ENCODE measurements at places on chromosomes 13 and 19. TPM values are rescaled to one million over a fixed set of nuclear protein-coding genes. Genes with fewer than 3 reads are reported as not detected.

DNA sequence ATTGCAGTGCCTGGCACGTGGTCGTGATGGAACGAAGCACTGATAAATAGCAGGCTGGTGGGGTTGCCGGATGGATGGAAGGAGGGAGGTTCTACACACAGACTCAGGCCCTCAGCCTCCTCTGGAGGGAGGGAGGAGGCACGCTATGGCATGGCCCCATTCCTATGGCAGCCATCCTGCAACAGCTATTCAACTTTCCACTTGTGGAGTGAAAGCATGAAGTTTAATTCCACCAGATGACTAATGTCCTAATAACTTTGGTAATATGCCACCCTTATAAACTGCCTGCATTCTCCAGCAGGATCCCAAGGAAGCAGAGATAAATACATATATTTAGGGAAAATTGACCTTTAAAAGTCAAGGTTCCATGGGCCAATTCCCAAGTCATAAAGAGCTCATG, 92.4 kb downstream of the KL start:
- H3K36me3 ChIP-seq: no peaks in the 10 kb centered on the region
- H3K27me3 ChIP-seq: no peaks in the 10 kb centered on the region
- peaks cover 27% of the 10 kb centered on the region for H3K4me1 ChIP-seq
- no peak overlapping the region for H3K4me3 ChIP-seq
- H3K27ac ChIP-seq: no peak overlapping the region

GRCh38 chr19:4174895-4175668, 7.3 kb downstream of the SIRT6 start:
- no peak overlapping the region for H3K27ac ChIP-seq
- no peaks in the 10 kb centered on the region for H3K27me3 ChIP-seq
- no peaks in the 10 kb centered on the region for H3K4me1 ChIP-seq

- H3K4me1 ChIP-seq: no peaks in the 10 kb centered on the region
- no peaks in the 10 kb centered on the region for H3K27me3 ChIP-seq
- no peaks in the 10 kb centered on the region for H3K36me3 ChIP-seq
Measured at GRCh38 chr13:81138353-81138980, 797.5 kb upstream of the SPRY2 start.

GRCh38 chr13:103277959-103278694, 211.9 kb upstream of the SLC10A2 start:
- no peak for DNase-seq
- no peak overlapping the region for H3K27ac ChIP-seq
- no peaks in the 10 kb centered on the region for H3K4me1 ChIP-seq
- H3K36me3 ChIP-seq: no peaks in the 10 kb centered on the region

GRCh38 chr13:21015284-21015683, 46.1 kb downstream of the LATS2 start:
- H3K27ac ChIP-seq: peak overlapping the region; percentile 50
- DNase-seq: no peak
- no peaks in the 10 kb centered on the region for H3K27me3 ChIP-seq

GRCh38 chr13:97478247-97478646, 44.3 kb downstream of the RAP2A start:
- H3K4me3 ChIP-seq: no peak overlapping the region
- H3K27ac ChIP-seq: no peak overlapping the region
- H3K27me3 ChIP-seq: no peaks in the 10 kb centered on the region
- H3K4me1 ChIP-seq: no peaks in the 10 kb centered on the region
- no peaks in the 10 kb centered on the region for H3K36me3 ChIP-seq

DNA sequence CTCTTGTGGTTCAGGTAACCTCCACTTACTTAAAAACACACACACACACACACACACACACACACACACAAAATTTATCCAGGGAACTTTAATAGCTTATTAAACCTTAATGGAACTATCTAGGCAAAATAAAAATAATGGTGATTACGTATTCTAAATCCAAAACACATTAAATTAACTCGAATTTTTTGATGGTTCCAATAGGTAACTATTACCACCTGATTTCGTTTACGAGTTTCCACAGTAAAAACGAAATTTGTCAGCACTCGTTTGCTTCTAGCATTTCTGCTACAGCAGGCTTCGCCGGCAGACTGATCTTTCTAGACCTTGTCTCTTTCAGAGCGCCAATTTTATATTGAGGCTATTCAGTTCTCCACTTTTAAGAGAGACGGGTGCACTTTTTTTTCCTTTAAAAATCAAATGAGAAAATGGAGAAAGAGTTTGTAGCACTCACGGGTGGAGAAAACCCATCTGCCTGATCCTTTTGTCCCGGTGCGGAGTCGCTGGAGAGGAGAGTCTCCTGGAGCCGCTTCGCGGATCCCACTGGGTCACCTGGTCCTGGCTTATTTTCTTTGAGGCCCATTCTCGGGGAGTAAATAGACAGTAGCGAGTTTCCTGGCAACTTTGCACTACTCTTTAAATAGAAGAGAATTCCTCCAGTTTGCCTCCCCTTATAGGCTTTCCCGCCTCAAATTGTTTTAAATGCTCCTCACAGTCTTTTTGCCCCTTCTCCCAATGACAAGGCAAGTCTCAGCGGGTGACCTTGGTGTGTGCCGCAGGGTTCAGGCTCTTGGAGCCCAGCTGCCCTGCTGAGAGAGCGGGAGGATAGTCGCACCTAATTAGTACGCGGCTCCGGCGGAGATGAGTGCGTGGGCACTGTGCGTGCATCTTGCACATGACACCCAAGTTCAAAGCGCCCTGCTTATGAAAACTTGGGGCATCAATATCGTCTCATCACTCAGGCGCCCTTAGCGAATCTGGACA, 117.0 kb downstream of the KCNRG start:
- H3K4me1 ChIP-seq: peaks cover 1% of the 10 kb centered on the region
- H3K27me3 ChIP-seq: peaks cover 5% of the 10 kb centered on the region
- H3K4me3 ChIP-seq: peak overlapping the region; percentile 38

DNA sequence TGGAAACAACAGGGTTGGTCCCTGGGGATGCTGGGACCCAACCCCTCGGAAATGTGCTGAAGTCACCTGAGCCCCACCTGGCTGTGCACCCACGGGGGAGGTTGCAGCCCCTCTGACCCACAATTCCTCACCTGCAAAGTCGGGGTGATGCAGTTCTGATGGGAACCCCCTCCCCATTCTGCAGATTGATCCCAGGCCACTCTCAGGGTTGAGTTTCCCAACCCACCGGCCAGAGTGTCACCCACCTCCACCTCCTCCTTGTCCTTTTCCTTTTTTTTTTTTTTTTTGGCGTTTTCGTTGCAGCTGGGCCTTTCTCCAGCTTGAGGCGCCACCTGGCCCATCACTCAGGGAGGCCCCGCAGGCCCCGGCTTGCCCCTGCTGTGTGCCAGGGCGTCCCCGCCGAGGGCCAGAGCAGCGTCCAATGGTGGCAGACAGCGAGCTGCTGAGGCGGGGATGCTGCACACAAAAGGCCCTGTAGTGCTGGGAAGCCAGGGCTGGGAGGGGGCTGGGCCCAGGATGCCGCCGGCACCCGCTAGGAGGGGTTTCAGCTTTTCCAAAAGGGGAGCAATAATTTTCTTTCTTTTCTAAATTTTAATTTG, 4.6 kb downstream of the PIK3R2 start:
- peak; percentile 64 for DNase-seq
- H3K36me3 ChIP-seq: no peaks in the 10 kb centered on the region
- H3K27me3 ChIP-seq: no peaks in the 10 kb centered on the region
- H3K4me1 ChIP-seq: peaks cover 41% of the 10 kb centered on the region
- H3K27ac ChIP-seq: peak overlapping the region; percentile 42

DNA sequence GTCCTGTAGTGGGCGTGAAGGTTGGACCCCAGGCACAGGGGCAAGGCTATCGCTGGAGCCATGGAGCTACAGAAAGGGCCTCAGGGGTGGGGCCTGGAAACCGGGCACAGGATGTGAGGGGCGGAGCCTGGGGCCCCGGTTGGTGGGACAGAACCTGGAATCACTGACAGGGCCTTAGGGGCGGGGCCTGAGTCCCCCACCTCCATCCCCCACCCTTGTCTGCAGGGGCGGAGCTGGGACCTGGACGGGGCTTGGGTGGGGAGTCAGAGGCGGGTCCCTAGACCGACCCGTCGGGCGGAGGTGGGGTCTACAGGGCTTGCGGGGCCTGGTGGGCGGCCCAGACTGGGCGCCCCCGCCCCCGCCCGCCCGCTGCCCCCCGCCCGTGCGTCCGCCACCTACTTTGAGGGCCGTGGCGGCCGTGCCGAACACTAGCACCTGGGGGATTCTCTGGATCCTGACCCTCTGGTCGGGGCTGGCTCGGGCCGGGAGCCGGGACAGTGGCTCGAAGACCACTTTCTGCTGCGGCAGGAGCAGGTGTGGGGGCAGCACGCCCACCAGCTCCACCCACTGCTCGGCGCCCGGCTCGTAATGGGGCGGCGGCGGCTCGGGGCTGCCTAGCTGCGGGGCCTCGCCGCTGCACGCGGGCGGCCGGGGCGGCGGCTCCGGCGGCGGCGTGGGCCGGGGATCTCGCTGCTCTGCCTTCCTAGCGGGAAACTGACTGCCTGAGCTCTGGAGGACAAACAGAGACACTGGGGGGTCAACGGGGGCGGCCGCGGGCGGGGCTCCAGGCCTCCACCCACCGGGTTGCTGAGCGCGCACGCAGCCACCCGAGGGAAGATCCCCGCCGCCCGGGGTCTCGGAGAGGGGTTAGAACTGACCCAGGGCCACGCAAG, 26.3 kb downstream of the DCAF15 start:
- H3K27ac ChIP-seq: peak overlapping the region; percentile 65
- H3K27me3 ChIP-seq: no peaks in the 10 kb centered on the region
- H3K4me3 ChIP-seq: peak overlapping the region; percentile 50
- peak; percentile 85 for DNase-seq

The LGI4 gene
- total RNA-seq: 7.9 TPM

The STOML3 gene
- total RNA-seq: not detected

The RUBCNL gene
- 45.6 TPM for total RNA-seq

The FGF21 gene
- not detected for total RNA-seq

All from testis (tissue), 5 donors.